Activated T-cell treated with anti-CD3 and anti-CD28 coated beads for 24 hours (primary cell): ENCODE measurements at places on chromosomes 2 and 18.
A peak's percentile ranks its signal among the peaks of the same experiment; 100 is the strongest.

GRCh38 chr2:214127571-214127970 is 283.3 kb upstream of the VWC2L start:
- DNase-seq = no peak

GRCh38 chr2:169478339-169478738 is 955 bp upstream of the BBS5 start:
- no peak for DNase-seq

DNA sequence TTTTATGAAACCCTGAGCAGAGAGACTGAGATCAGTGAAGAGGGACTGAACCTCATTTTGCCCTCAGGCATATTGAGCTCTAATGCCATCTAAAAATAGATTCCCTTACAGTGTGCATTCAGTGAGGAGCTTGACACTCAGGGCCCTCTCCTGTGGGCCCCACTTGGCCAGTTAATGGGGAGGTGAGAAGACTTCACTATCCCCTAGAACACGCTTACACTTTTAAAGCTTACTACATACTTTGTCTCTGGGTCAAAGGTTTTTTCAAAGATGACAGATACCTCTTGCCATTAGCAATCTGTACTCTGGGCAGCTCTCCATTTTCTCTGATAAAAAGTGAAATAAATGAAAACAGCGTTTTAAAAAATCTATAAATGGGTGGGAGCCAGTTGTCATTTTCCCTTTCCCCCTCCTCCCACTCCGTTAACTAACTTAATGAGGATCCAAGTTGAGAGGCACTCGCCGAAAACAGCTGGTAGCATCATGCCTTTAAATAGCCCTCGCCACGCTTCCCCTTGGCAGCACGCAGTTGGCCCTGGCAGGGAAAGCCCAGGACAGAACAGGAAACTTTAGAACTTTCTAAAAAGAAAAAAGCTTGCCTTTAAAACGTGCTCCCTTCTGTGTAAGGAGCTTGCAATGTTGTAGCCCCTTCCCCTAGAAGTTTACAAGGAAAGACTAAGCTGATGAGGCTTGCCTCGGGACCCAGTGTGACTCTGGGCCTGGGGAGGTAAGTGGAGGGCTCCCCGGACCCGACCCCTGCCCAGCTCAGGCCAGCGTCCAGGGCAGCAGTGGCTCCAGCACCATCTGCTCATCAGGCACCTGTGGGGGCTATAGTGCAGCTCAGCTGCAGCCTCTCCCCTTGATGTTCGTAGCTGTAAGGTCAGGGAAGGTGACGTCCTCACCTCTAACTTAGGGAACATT is 58.8 kb upstream of the FOSL2 start:
- no peak for DNase-seq

DNA sequence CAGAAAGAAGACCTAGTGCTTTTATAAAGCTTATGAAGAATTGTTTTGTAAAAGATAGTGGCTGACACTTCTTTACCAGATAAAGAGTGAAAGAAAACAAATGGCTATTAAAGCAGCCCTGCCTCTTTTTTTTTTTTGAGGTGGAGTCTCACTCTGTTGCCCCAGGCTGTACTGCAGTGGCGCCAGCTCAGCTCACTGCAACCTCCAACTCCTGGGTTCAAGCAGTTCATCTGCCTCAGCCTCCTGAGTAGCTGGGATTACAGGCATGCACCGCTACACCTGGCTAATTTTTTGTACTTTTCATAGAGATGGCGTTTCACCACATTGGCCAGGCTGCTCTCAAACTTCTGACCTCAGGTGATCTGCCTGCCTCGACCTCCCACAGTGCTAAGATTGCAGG is 12.9 kb downstream of the ARPC2 start:
- no peak for DNase-seq

DNA sequence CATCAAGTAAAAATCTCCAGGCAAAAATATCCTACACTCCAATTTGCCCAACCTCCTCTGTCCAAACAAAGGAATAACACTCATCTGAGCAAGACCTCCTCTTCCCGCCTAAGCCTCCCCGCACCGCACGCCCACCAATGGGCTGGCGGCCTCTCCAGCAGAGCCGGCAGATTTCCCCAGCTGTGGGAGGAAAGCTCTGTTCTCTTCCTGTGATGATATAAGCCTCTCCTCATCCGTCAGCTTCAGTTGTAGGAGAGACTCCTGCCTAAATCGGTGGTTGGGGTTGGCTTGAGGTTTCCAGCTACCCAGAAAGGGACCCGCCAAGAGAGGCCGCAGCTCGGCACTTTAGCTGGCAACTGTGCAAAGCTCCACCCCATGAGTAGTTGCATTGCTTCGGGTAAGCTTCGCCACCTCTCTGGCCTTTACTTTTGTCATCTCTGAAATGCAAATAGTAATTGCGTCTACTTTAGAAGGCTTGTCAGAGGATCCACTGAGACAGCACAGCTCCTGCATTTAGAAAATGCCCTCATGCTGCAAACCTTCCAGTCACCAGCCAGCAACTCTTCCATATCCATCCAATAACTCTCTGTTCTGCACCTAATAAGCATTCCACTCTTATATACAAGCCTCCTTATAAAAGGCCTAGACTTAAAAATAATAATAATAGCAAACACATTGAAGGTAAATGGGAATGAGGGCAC is 146.4 kb downstream of the MYT1L start:
- DNase-seq = no peak

DNA sequence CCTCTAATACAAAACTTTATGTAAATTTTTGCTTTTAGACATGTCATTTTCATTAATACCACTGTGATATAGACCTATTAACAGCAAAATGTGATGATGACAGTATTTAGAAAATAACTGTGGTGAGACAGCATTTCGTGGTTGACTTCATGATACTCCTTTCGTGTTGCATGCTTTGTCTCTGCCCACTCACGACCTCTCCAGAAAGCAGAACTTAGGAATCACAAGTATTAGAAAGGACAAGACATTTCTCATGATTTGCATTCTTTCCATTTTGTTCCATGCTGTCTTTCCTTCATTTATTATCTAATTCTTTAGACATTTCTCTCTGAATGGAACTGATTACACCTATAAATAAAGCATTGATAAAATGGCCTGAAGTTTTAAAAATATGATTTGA is 85.2 kb upstream of the POU3F3 start:
- no peak for DNase-seq

GRCh38 chr2:36967236-36967876 is 1.0 kb upstream of the STRN start:
- DNase-seq = no peak

DNA sequence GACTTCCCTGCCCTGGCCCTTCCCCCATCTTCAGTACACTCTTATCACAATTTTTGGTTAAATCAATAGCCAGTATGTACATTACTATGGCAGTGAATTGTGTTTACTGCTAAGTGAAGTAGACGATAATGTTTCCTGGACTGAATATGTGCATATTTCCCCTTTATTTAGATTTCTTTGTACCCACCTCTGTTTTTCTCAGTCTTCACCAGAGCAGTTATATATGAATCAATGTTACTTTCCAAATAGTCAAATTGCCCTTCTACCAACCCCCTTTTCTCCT is 97.1 kb upstream of the HS6ST1 start:
- DNase-seq = no peak

GRCh38 chr2:7060631-7061449 is 143.6 kb downstream of the RNF144A start:
- no peak for DNase-seq

GRCh38 chr2:27016801-27017325 is 15.9 kb upstream of the TMEM214 start:
- peak; percentile 32 for DNase-seq

- DNase-seq = no peak
Observed at GRCh38 chr2:72893594-72894319, 6.5 kb downstream of the SPR start.

GRCh38 chr2:42976351-42976750 is 184.0 kb upstream of the HAAO start:
- DNase-seq = no peak

DNA sequence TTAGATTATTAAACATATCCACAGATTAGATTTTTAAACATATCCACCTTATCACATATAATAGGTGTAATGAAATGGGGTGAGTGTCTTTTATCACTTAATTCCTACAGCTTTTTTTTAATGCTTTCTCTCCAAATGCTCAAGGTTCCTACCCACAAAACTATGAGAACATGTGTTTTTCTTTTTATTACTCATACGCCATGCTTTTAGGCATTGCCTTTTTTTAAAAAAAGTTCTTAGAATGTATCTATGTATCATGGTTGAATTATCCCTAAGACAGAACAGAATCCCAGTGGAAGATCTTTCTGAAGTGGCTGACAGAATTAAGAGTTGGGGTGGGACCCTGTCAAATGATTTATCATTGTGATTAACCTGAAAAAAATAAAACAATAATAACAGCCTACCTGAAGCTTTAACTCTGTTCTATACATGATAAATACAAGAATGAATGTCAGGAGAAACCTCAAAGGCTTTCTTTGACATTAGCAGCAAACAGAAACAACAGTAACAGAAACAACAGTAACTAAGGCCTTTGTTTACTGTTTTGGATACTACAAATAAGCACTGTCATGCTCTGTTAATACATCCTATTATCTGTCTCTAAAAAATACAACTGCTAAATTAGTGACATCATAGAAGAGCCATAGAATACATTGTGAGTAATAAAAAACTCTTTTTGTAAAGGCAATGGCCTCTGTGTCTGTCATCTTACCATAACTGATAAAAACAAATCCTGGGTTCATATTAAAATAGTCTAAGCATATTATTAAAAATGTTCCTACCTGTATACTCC is 4.1 kb upstream of the ZNF397 start:
- no peak for DNase-seq

DNA sequence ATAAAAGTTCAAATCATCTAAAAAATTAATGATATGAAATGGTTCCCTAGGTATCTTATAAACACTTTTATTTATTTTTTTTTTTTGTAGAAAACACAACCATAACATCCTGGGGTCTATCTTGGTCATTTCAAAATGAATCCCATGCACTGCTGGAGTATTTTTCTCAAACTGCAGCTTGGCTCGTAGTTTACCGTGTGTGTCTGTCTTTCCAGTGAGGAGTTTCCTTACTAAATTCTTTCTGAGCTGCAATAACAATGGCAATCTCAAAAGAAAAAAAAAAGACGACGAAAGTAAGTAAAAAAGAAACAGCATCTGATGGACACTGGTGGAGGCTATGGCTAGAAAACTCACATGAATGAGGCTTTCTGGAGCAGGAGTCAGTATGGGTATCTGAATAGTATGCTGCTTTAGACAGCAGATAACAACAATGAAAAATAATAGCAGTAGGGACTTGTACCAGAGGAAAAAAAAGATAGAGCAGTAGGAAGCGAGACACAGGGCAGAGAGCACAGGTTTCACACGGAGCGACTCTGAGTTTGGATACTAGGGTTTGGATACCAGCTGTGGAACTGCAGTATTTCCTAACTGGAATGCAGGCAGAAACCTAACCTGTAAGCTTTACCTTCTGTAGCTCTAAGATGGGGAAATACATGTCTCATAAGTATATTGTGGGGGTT is 43.5 kb downstream of the CALCRL start:
- no peak for DNase-seq

- peak; percentile 56 for DNase-seq
Observed at GRCh38 chr2:111054791-111055691, 65.7 kb upstream of the BCL2L11 start.

DNA sequence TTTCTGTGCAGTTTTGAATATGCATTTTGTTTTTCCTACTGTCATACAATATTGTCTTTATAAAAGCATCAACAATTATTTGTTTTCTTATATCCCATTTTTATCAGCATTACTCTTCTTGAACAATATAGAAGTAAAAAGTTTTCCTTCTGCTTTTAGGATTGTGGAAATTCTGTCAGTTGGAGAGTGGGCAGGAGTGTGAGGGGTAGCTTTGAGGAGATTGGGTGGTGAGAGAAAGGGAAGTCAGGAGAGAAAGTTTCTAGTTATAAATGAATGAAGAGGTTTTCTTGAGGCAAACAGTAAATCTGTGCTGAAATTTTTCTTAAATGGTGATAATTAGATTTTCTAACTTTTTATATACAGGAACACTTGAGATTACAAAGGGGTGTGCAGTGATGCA is 151.7 kb upstream of the NOSTRIN start:
- DNase-seq = no peak

DNA sequence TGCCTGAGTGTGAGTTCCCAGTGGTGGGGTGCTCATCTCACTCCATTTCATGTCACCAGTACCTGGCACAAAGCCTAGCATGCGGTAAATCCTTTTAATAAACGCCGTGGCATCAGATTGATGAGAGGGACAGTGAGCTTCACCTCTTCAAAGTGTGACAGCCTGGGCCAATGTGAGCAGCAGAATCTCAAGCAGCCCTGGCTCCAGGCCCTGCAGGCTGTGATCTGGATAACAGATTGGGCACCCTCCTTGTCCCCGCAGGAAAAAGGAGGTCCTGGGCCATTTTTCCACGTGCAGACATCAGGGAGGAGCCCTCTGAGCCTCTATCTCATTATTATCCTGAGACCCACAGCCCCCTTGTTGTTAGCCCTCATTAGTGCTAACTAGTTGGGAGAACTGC is 34.8 kb downstream of the TET3 start:
- no peak for DNase-seq

DNA sequence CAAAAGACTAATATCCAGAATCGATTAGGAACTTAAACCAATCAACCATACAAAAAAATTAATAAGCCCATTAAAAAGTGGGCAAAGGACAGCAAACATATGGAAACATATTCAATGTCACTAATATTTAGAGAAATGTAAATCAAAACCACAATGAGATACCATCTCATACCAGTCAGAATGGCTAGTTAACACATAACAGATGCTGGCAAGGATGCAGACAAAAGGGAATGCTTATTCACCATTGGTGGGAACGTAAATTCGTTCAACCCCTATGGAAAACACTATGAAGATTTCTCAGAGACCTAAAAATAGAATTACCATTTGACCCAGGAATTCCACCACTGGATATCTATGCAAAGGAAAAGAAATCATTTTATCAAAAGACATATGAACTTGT is 468.2 kb upstream of the ST6GAL2 start:
- no peak for DNase-seq

GRCh38 chr2:198930170-198930569 is 527.6 kb downstream of the SATB2 start:
- no peak for DNase-seq

- DNase-seq = no peak
Observed at GRCh38 chr2:241901018-241901380, 31.5 kb downstream of the RTP5 start.

DNA sequence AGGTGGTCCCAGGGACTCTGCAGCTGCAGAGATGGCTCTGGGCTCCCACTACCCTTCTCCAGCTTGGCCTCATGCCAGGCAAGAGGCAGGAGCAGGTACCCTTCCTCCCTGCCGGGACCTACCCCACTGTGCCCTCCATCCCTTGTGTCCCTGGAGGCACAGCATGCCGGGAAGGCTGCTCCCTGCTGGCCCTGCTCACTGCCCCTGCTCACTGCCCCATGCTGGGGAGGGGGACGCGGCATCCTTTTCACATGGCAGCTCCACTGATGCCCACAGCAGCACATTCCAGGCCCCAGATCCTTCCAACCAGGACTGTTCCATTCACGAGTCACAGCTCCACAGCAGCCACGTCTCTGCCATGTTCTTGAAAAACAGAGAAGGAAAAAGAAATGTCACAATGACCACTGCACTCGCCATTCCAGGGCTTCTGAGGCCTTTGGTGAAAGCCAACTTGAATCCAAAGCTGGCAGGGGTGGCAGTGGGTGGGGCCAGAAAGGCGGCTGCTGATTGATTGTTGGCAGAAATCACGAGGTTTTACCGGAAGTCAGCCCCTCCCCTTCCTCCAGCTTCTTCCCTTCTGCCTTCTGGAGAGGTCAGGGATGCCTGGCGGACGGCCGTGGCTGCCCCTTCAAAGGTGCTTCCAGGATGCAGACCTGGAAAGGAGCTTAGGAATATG is 268.0 kb downstream of the CYP26B1 start:
- DNase-seq = no peak

GRCh38 chr2:141381946-141382345 is 748.9 kb downstream of the LRP1B start:
- DNase-seq = no peak
